RPMI7951 (cell line): ENCODE measurements at places on chromosomes 2 and 18. TPM values are rescaled to one million over a fixed set of nuclear protein-coding genes. Genes with fewer than 3 reads are reported as not detected.

The MGAT4A gene
- total RNA-seq, result 0.20 TPM in 1 of 2 replicates, not detected in the other

The EDAR gene
- not detected in 2 replicates for total RNA-seq

The DOK6 gene
- not detected in 2 replicates for total RNA-seq

The KRTCAP3 gene
- total RNA-seq, result 0.48 TPM in 1 of 2 replicates, not detected in the other

The CCDC68 gene
- 0.12 and 0.29 TPM in 2 replicates for total RNA-seq

The PPIG gene
- 20.4 and 25.4 TPM in 2 replicates for total RNA-seq

The MAL gene
- not detected in 2 replicates for total RNA-seq

The KCNG2 gene
- not detected in 2 replicates for total RNA-seq

The MBD2 gene
- 17.0 and 24.9 TPM in 2 replicates for total RNA-seq

The CABYR gene
- 9.7 and 15.6 TPM in 2 replicates for total RNA-seq

The NEURL3 gene
- total RNA-seq, result 0.48 TPM in 1 of 2 replicates, not detected in the other

The TEKT4 gene
- not detected in 2 replicates for total RNA-seq

The PPP1R7 gene
- total RNA-seq, result 101 TPM in 2 replicates

The SKOR2 gene
- total RNA-seq, result not detected in 2 replicates

The PIK3C3 gene
- 42.3 and 43.0 TPM in 2 replicates for total RNA-seq

The AKAIN1 gene
- not detected in 2 replicates for total RNA-seq

The AOX1 gene
- total RNA-seq, result 26.8 and 27.5 TPM in 2 replicates

The C18orf54 gene
- total RNA-seq, result 7.6 and 10.1 TPM in 2 replicates
